ENCODE measurements at places on chromosomes 1 and 21.

GRCh38 chr1:164971391-164971790, 385.1 kb downstream of the LMX1A start:
- DNase-seq = no peak

GRCh38 chr1:208933984-208934525, 649.5 kb upstream of the CAMK1G start:
- no peak for DNase-seq

DNA sequence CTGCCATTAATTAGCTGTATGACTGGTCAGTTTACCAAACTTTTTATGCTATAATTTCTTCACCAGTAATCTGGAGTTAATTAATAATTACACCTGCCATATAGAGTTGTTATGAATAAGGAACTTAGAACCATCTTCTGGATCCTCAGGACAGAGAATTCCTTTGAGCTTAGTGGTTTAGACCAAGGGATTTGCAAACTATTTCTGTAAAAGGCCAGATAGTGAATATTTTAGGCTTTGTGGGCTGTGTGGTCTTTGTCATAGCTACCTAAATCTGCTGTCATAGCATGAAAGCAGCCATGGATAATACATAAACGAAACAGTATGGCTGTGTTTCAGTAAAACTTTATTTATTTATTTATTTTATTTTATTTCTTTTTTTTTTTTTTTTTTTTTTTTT, 9.0 kb downstream of the TIMM17A start:
- DNase-seq = no peak

- no peak for DNase-seq
These were observed 12.0 kb upstream of the SMIM12 start for GRCh38 chr1:34871443-34872132.

- no peak for DNase-seq
These were observed 323.5 kb downstream of the ZNF326 start for GRCh38 chr1:90318431-90318830.

DNA sequence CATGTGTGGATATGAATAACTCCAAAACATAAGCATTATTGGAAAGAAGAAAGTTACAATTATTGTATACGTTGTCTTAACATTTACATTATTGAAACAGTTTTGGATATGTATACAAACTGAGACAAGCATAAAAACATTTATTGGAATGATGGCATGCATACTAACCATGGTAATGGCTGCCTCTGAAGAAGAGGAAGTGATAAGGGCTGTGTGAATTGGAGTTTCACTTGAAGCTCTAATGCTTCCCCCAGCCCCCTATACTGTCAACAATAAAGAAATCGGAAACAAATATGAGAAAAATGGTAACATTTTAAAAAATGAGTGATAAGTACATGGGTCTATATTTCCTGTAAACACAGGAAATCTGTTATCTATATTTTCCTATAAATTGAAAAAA, 367.7 kb upstream of the DPYD start:
- DNase-seq = no peak

GRCh38 chr1:93180723-93181613, at the start of gene CCDC18:
Gene CCDC18, plus strand, starts transcription at chr1:93180724. Its CDS starts 2,638 bp downstream, at chr1:93183362.
- DNase-seq = no peak

GRCh38 chr1:198019126-198019525, 102.0 kb downstream of the LHX9 start:
- no peak for DNase-seq

GRCh38 chr1:62687421-62687902, 724 bp downstream of the DOCK7 start:
- peak; percentile 63 for DNase-seq

DNA sequence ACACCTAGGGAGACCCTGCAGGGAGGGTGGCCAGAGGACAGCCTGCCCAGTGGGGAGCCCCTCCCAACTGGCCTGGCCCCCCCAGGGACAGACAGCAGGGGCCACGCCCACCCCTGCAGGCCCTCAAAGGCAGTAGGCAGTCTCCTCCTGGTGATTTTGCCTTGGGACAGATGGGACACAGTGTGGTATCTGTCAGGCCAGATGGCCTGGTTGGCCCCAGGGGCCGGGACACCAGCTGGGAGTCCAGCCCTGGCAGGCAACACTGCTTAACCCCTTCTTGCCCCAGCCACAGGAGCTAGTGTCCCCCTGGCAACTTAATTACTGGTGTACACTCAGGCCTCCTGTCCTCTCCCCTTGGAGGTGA, 17.8 kb downstream of the IFFO2 start:
- DNase-seq = no peak

- DNase-seq = peak; percentile 83
These were observed at the start of gene ADARB1 for GRCh38 chr21:45074048-45074817. Gene ADARB1, plus strand, starts transcription at chr21:45074580. Its CDS starts 97,077 bp downstream, at chr21:45171657.

GRCh38 chr21:19692231-19692630, 1288.6 kb upstream of the TMPRSS15 start:
- DNase-seq = no peak

- peak; percentile 74 for DNase-seq
These were observed 7.7 kb upstream of the GPATCH4 start for GRCh38 chr1:156608981-156609380.

DNA sequence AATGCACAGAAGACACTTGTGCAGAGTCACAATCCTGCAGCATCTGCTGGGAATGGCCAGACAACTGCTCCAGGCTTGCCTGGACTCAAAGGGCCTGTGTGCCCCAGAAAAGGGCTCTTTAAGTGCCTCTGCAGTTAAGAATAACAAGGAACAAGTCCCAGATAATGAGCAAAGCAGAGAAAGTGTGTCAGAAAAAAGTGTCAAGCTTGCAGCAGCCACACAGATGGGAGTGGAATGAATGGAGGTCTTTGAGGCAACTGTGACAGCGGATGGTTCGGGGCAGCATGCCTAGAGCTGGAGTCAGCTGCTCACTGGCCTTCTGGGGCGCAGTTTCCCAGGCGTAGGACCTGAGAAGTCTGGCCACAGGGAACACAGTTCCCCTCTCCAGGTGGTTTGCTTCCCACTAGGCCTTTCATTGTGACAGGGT, 5.1 kb downstream of the PARP1 start:
- DNase-seq = no peak

DNA sequence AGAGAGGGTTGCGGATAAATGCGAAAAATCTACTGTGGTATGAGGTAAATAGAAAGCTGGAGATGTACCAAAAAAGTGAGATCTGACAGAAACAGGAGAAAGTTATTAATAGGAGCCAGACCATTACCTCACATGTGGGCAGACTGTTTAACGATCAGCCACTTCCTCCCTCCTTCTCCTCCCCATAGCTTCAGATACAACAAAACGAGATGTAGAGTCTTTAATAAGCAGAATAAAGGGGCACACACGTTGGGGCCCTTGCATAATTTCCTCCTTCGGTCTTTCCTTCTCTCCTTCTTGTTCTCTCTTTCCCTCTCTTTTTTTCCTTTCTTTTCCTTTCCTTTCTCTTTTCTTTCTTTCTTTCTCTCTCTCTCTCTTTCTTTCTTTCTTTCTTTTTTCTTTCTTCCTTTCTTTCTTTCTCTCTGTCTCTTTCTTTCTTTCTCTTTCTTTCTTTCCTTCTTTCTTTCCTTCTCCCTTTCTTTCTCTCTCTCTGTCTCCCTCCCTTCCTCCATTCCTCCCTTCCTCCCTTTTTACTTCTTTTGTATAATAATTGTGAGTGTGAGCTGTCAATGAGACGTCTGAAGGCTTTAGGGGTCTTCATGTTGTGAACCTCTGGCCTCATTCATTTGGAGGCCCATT, 242.1 kb downstream of the GRIK1 start:
- DNase-seq = no peak

- no peak for DNase-seq
These were observed 48.5 kb downstream of the RGS7 start for GRCh38 chr1:241308471-241308870.

- DNase-seq = no peak
These were observed 85.4 kb downstream of the CEP350 start for GRCh38 chr1:180040034-180040433.

GRCh38 chr21:39346206-39346605, 2.7 kb downstream of the HMGN1 start:
- no peak for DNase-seq

DNA sequence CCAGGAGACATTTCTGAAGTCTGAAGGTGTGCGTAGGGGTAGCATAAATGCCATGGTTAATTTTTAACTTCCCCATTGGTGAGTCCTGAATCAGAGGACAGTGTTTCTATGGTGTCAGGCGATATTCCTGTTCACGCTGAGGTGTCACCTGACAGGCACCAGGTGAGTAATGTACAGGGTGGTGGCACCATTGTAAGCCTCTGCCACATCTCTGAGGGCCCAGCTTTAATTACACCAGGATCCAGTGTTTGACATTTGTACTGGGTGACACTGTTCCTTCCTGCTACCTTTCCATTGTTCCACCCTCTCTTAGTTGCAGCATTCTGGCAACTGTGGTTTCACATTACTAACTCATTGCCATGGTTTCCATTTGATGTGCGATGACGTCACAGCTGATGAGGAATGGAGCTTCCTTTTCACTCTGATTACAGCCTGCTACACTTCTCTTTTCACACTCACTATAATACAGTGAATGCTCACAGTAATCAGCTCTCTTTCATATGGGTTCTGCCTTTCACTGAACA, 40.6 kb upstream of the MARK1 start:
- no peak for DNase-seq

DNA sequence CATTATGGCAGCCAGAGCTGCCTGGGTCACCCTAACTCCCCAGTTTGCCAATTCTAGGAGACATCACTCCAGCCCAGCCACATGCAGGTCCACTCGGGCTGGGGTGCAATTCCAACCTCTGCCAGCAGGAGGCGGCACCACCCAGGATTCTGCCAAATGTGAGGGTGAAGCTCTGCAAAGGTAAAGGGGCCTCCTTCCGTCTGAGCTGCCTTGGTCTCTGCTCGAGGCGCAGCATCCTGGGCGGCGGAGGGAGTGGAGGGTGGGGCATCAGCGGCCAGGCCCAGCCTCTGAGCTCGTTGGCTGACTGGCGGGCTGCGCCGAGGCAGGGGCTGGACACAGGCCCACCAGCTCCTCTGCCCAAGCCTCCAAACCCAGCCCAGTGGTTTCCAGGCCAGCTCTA, 63.8 kb downstream of the ARHGEF16 start:
- DNase-seq = peak; percentile 68

DNA sequence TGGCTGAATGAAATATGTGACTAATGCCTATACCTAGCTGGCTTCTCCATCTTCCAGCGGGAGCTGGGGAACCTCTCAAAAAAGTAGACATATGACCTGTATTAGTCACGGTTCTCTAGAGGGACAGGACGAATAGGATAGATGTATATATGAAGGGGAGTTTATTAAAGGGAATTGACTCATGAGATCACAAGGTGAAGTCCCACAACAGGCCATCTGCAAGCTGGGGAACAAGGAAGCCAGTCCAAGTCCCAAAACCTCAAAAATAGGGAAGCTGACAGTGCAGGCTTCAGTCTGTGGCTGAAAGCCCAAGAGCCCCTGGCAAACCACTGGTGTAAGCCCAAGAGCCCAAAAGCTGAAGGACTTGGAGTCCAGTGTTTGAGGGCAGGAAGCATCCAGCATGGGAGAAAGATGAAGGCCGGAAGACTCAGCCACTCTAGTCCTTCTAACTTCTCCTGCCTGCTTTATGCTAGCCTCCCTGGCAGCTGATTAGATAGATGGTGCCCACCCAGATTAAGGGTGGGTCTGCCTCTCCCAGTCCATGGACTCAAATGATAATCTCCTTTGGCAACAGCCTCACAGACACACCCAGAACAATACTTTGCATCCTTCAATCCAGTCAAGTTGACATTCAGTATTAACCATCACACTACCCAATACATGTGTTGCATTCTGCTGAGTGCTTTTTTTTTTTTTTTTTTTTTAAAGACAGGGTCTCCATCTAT, 19.6 kb downstream of the OLIG1 start:
- no peak for DNase-seq

DNA sequence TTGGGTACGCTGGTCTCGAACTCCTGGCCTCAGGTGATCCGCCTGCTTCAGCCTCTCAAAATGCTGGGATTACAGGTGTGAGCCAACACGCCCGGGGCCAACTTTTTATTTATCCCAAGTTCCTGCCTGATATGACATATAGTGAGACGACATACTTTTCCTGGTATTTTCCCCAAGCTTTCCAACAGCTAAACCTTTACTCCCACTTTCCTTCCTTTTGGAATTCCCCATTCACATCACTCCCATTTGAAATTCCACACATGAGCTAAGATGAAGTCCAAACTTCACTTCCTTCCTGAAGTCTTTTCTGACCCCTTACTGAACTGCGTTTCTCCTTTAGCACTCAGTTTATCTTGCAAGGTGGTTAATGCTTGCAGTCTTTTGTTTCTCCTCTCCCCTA, 64.1 kb downstream of the S1PR1 start:
- DNase-seq = no peak

GRCh38 chr1:112698366-112699310, 8.3 kb downstream of the RHOC start:
- no peak for DNase-seq

- no peak for DNase-seq
These were observed 31.0 kb upstream of the VWA5B1 start for GRCh38 chr1:20259646-20260045.

- DNase-seq = no peak
These were observed 21.1 kb downstream of the PAX7 start for GRCh38 chr1:18651713-18652112.

DNA sequence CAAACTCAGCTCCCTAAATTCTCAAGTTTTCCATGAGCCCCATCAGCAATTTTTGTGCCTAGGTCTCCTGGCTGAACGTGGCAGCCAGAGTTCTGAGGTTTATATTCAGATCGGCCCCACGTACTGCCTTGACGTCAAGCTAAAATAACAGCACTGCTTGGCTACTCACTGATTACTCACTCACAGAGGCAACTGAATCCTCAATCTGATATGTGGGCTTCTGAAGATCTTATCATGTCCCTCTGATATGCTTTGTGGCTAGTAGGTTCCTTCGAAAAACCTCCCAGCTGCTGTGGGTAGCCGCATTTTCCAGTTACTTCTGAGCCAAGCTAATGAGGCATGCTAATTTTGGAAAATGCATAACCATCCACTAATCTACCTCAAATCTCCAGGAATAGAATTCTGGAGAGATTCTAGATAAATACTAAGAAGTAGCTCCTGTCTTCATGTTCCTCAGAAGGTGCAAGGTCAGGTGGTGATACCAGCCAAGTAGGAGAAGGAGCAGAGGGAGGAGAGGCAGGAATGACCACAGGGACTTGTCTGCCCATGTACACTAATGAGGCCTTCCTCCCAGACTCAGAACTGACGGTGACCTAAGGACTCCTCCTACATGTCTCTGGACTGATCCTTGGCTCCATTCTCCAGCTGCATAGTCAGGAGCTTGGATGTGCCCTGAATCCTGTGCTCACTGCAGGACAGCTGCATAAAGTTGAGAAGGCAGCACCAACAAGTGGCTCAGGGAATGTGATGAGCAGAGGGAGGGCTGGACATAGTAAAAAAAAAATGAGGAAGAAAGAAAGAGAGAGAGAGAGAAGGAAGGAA, 263.7 kb downstream of the TNR start:
- no peak for DNase-seq

DNA sequence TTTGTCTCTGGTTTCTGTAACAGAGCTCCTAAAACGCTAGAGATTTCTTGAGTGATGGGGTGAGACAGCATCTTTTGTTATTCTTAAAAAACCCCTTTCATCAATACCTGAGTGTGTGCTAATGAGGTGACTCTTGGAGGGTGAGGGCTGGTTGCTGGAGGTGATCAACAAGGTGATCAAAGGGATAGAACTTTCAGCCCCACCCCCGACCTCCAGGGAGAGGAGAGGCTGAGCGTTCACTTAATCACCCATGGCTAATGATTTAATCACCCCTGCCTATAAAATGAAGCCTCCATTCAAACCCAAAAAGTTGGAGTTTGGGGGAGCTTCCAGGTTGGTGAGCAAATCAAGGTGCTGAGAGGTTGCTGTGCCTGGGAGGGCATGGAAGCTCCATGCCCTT, 175.4 kb downstream of the SLC35F3 start:
- no peak for DNase-seq
